NCI-H2081 treated with DMSO at 0.1 percent for 48 hours (cell line): ENCODE measurements at places on chromosomes 16 and 17.
A peak's percentile ranks its signal among the peaks of the same experiment; 100 is the strongest.

- DNase-seq, result no peak
Observed at GRCh38 chr16:30369091-30369937, 980 bp downstream of the TBC1D10B start.

DNA sequence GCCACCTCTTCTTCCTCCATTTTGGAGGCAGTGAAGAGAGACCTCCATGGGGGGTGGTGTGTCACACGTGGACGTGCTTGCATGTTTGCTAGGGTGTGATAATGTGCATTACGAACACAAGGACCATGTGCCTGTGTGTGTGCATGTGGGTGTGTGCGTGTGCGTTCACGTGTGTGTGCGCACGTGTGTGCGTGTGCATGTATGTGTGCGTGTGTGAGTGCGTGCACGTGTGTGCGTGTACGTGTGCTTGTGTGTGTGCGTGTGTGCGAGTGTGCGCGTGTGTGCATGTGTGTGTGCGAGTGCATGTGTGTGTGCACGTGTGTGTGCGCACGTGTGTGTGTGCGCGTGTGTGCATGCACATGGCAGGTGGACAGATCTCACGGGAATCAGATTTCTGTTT lies 29.5 kb downstream of the RNF213 start:
- DNase-seq, result no peak

DNA sequence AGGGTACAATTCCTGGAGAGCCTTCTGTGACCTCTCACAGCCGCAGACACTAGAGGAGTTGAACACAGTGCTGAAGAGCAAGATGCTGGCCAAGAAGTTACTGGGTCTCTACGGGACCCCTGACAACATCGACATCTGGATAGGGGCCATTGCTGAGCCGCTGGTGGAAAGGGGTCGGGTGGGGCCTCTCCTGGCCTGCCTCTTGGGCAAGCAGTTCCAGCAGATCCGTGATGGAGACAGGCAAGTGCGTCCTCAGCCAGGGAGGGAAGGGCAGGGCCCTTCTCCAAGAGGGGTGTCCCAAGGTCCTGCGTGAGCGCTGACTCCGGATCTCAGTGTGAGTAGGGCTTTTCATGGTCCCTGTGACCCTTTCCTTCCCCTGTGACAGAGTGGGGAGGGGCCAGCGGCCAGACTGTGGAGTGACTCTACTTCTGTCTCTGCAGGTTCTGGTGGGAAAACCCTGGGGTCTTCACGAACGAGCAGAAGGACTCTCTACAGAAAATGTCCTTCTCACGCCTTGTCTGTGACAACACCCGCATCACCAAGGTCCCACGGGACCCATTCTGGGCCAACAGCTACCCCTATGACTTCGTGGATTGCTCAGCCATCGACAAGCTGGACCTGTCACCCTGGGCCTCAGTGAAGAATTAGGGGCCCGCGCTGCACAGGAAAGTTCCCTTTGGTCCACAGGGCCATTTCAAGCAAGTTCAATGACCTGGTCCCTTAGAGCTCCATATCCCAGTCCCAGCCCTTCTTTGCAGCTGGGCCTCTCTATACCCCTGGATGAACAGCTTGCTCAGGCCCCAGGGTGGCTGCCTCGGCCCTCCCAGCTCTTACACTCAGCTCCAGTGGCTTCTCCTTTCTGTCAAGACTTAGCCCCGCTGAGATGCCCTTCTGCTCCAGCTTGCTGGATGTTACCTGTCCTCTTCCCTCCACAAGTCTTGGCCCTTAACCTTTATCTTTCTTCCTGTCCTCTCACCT lies 13.1 kb downstream of the MPO start:
- DNase-seq, result no peak

DNA sequence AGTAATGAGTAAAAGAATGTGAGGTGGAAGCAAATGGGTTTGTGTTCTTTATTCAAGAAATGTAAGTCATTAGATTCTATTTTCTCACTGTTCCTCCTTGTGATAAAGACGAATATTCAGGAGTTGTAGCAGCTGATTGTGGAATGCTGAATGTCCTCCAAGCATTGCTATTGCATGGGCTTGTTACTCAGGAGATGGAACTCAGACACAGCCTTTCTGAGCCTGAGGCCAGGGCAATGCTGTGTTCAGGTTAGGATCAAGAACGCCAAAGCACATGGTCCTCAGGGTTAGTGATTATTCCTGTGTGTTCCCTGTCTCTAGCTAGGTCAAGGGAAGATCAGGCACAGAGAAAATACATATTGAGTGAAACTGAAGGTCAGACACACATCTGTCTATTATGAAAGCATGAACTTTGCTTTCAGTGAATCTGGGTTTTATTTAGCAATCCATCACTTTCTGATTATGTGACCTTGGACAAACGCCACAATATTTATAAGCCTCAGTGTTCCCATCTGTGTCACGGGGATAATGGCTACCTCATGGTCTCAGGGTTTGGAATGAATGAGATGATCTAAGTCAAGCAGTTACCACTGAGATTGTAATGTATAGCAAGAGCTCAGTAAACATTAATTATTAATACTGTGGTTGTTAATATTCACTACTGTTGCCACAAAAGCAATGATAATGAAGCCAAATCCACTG lies 426.8 kb upstream of the DYNLRB2 start:
- DNase-seq, result no peak

- no peak for DNase-seq
Observed at GRCh38 chr17:77205396-77206125, 64.8 kb downstream of the SEC14L1 start.

- no peak for DNase-seq
Observed at GRCh38 chr17:43888548-43888947, 18.8 kb downstream of the MPP2 start.

GRCh38 chr16:8632675-8633182 lies 11.2 kb downstream of the METTL22 start:
- no peak for DNase-seq

DNA sequence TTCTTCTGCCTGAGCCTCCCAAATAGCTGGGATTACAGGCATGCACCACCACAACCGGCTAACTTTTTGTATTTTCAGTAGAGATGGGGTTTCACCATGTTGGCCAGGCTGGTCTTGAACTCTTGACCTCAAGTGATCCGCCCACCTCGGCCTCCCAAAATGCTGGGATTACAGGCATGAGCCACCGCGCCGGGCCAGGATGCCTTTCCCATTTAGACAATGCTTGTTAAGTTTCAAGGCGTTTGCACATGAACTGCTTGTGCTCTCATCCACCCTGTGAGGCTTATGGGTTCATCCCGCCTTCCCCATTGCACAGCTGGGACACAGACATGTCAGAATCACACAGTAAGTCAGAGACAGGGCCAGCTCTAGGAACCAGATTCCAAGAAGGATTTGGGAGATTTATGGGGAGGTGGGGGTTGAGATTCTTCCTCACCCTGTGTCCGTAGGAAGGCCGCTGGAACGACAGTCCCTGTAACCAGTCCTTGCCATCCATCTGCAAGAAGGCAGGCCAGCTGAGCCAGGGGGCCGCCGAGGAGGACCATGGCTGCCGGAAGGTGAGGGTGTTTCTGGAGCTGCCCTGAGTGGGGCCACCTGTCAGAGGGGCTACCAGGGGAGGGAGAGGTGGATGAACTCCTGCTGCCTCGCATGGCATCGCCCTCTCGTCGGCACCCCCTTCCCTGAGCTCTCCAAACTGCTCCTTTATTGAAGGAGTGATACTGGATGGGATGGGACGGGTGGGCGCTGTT lies 46.3 kb downstream of the MRC2 start:
- no peak for DNase-seq

DNA sequence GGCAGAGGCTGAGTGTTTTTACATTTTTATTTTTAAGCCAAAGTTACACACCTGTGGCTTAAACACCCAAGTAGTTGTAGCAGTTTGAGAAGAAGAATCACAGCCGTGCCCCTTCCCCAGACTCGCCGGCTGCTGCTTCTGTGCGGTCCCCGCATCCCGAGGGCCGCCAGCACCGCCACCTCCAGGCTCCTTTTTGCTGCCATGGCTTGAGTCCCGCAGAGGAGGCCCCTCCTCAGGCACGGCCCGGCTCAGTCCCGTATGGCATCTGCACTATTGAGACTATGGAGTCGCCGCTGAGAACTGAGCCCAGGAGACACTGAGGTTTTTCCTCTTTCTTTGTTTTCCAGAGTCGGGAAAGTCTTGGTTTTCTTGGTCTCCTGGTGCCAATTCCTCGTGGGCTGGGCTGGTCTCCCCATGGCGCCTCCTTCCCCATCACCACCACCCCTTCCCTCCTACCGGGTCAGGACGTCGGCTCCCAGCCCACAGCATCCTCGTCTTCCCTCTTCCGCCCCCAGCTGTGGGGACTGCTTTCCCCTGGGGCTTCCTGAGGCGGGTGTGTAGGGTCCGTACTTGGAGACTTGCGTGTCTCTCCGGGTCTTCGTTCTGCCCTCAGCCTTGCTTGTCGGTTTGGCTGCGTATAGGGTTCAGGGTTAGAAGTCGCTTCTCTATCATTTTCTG lies 32.6 kb upstream of the CDH15 start:
- DNase-seq, result no peak

GRCh38 chr17:17682293-17682736 lies 1.1 kb downstream of the RAI1 start:
- DNase-seq, result no peak

- no peak for DNase-seq
Observed at GRCh38 chr17:19237389-19238166, 412 bp downstream of the EPN2 start.

- peak; percentile 24 for DNase-seq
Observed at GRCh38 chr17:32461853-32462617, 17.7 kb downstream of the PSMD11 start.

DNA sequence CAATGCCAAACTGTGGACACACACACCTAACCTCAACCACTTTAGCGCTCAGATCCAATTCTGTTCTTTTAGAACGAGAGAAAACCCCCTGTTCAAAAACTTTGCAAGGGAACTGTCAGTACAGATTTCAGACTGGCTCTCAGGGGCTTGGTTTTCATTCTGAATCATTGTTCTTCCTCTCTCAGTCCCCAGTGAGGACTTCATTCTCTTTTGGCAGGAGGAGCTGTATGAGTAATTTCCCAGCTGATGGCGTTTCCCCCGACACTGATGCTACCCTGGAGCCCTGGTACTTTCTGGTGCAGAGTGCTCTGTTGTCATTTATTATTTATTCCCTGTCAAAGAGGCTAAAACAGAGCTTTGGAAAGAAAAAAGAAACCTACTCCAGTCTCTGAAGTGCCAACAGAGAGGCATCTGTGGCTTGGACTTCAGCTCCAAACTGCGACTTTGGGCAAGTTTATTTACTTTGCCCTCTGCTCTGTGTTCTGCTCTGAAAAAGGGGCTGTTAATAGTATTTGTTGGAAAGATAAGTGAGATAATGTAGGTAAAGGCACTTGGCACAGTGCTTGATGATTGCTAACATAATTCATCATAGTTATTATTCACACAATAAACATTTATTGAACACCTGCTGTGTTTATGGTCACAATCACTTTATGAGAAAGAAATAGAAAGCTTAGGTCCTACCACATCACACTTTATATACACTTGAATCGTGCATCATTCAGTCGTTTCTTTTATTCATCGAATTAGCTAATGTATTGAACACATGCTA lies 28.3 kb downstream of the ETV4 start:
- no peak for DNase-seq

GRCh38 chr16:4183237-4184037 lies 58.4 kb downstream of the SRL start:
- peak; percentile 36 for DNase-seq

- no peak for DNase-seq
Observed at GRCh38 chr16:1337486-1337885, 4.0 kb downstream of the BAIAP3 start.

GRCh38 chr17:81083125-81083765 lies 48.3 kb downstream of the BAIAP2 start:
- DNase-seq, result no peak

DNA sequence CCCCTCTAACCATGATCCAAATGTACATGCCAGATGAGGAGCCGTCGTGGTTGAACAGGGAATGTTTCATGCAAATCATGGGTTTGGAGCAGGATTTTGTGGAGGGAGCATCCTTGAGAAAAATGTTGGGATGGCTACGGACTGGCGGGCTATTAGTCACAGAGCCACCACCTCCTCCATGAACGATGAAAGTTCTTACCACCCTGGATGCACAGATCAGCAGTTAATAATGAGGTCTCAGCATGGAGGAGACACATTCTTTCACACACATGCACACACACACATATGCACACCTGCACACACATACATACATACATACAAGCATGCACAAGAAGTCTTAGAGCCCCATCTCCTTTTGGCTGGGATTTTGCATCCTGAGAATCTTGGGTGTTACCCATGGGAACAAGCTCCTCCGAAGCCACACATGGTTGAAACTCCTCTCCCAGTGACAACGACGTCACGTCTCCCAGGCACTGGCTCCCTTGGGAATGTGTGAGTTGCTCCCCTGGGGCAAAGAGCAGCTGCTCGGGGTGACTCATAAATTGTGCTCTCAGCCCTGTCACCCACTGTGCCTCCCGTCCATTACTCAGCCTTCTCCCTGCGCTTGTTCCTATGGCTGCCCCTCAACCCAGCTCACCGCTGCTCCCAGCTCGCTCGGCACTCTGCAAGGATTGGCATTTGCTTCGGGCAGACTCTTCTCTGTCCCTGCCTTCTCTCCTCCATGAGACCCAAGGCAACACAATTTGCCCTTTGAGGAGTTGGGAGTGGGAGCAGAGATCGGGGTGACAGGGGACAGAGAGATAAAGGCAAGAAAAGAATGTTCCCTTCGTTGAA lies 344.6 kb downstream of the SOX9 start:
- DNase-seq, result no peak

GRCh38 chr17:13003454-13003851 lies 14.4 kb downstream of the ELAC2 start:
- DNase-seq, result no peak

- DNase-seq, result no peak
Observed at GRCh38 chr16:87684711-87685404, 80.9 kb downstream of the KLHDC4 start.

GRCh38 chr17:8041249-8041928 lies 2.5 kb downstream of the ALOX15B start:
- DNase-seq, result no peak

DNA sequence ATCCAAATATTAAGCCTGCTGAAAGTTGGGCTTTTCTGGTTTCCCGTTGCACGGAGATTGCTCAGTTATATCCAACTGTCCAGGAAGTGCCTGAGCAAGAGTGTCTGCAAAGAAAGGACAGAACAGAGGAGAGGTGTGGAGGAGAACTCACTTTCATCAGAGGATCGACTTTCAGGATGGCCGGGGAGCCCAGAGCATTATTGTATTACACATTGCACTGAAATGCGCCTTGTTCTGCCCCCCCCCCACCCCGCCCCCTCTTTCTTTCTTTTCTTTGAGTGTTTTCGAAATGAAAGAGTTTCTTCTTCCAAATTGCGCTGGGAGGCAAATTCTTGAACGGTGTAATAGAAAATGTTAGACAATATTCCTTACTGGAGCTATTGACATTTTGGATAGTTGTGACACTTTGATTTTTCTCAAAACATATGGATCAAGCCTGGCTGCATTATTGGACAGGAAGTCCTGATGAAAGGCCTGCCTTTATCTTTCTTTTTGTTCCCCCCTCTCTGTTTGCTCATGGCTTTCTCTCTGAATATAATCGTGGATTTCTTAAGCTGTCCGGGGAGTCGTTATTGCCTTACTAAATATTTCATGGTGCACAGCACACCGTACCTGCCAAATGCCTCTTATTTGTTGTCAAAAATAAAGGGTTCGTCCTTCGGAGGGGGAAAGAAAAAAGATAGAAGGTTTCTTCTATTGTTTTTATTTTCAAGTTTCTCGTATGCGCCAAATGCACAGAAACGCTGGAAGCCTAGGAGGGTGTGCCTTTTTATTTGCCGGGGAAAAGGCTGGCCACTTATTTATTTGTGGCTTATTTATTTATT lies 110.8 kb downstream of the IRX3 start:
- DNase-seq, result no peak

- DNase-seq, result no peak
Observed at GRCh38 chr16:991345-991744, 9.8 kb downstream of the SOX8 start.

GRCh38 chr16:58733248-58733670 lies 857 bp downstream of the GOT2 start:
- DNase-seq, result no peak

- DNase-seq, result no peak
Observed at GRCh38 chr16:3066440-3066748, 954 bp downstream of the IL32 start.
